ENCODE measurements at places on chromosomes 1 and 21. TPM values are rescaled to one million over a fixed set of nuclear protein-coding genes. Genes with fewer than 3 reads are reported as not detected.

Gene RGL1
- 29.3 TPM for total RNA-seq

Gene AGO4
- total RNA-seq: 24.3 TPM

Gene HES4
- 76.9 TPM for total RNA-seq

Gene CFAP141
- not detected for total RNA-seq

Gene CYP4A22
- not detected for total RNA-seq

Gene HTR1D
- 0.28 TPM for total RNA-seq

Gene LCE2A
- total RNA-seq: not detected

Gene TEX38
- total RNA-seq: not detected

Gene C1orf35
- total RNA-seq: 18.5 TPM

Gene ERICH3
- total RNA-seq: not detected

Gene CFHR1
- not detected for total RNA-seq

Gene AMY2A
- not detected for total RNA-seq

Gene PTBP2
- 25.6 TPM for total RNA-seq

Gene PPP1R8
- 51.2 TPM for total RNA-seq

Gene LPAR3
- total RNA-seq: 0.17 TPM

Gene B3GALT2
- total RNA-seq: 2.9 TPM

Gene TAS1R1
- under 0.01 TPM for total RNA-seq

Gene PGLYRP3
- total RNA-seq: not detected

Gene PTAFR
- 0.17 TPM for total RNA-seq

Gene SPATA45
- not detected for total RNA-seq

Gene LCE1B
- total RNA-seq: not detected

Gene NBPF4
- total RNA-seq: not detected

Gene TMPRSS3
- 0.05 TPM for total RNA-seq

Gene NUP210L
- total RNA-seq: 0.09 TPM

Gene C4BPB
- total RNA-seq: 0.34 TPM

Gene ACTA1
- not detected for total RNA-seq

Gene ZSWIM5
- 6.5 TPM for total RNA-seq

Gene ERG
- total RNA-seq: 98.8 TPM

Gene VASH2
- 0.19 TPM for total RNA-seq

Gene SPRR4
- total RNA-seq: not detected

Gene MYOM3
- not detected for total RNA-seq

Gene ADPRS
- 43.1 TPM for total RNA-seq

Gene PBX1
- total RNA-seq: 8.9 TPM

Gene CYP4B1
- 0.17 TPM for total RNA-seq

Gene LGR6
- total RNA-seq: not detected

Gene CRABP2
- total RNA-seq: not detected

Gene GMEB1
- 14.1 TPM for total RNA-seq

Gene AADACL3
- not detected for total RNA-seq

Gene USH2A
- total RNA-seq: not detected

Measured in dermis blood vessel endothelial cell (primary cell).